ENCODE measurements at places on chromosomes 4 and X.

DNA sequence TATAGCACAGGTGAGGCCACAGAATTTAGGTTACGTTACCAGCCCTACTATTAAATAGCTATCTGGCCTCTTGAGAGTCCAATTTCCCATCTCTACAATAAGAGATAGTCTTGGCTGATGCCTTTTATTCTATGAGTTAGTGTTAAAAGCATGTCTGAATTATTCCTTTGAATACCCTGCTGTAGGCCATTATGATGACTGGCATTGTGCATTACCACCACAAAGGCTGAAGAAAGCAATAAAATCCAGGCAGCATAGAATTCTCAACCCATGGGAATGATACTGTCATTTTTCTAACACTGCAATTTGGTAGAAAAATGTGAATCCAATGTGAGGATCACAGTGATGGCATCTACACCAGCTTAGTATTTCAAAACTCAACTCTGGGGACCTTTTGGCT lies 51.4 kb downstream of the OTC start:
- no peak for DNase-seq

DNA sequence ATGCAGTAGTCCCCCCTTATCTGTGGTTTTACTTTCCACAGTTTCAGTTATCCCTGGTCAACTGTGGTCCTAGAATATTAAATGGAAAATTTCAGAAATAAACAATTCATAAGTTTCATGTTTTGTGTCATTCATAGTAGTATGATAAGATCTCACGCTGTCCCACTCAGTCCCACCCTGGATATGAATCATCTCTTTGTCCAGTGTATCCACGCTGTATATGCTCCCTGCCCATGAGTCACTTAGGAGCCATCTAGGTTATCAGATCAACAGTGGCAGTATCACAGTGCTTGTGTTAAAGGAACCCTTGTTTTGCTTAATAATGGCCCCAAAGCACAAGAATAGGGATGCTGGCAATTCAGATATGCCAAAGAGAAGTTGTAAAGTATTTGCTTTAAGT lies 16.2 kb upstream of the SYTL4 start:
- DNase-seq = no peak

- DNase-seq = no peak
Observed at GRCh38 chr4:76563454-76564122, 128.6 kb downstream of the SHROOM3 start.

GRCh38 chrX:25527596-25527995 lies 511.8 kb upstream of the ARX start:
- no peak for DNase-seq

GRCh38 chr4:107253579-107254068 lies 217.5 kb upstream of the DKK2 start:
- no peak for DNase-seq

DNA sequence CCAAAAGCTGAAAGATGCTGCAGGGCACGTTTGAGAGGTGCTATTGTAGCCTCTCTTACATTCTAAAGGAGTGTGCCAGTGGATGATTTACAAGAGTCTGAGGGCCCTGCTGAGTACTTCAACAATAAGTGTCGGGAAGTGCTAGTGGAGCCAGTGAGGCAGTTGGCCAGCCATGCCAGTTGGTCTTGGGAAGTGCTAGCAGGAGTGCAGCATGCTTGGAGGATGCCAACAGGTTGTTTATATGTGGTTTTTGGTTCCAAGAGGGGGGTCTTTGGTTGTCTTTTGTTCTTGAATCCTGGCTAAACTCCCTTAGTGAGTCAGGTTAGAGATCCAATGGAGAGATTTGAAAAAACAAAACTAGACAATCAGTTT lies 335.3 kb downstream of the PABPC4L start:
- no peak for DNase-seq

GRCh38 chr4:92163348-92163747 lies 140.4 kb upstream of the GRID2 start:
- no peak for DNase-seq

- no peak for DNase-seq
Observed at GRCh38 chr4:36325926-36326325, 44.5 kb downstream of the DTHD1 start.
